ENCODE measurements at places on chromosomes 7 and 10.

GRCh38 chr7:132307465-132307864, 268.8 kb downstream of the PLXNA4 start:
- DNase-seq, result no peak

- no peak for DNase-seq
Observed at GRCh38 chr10:64080071-64080470, 558.9 kb downstream of the REEP3 start.

DNA sequence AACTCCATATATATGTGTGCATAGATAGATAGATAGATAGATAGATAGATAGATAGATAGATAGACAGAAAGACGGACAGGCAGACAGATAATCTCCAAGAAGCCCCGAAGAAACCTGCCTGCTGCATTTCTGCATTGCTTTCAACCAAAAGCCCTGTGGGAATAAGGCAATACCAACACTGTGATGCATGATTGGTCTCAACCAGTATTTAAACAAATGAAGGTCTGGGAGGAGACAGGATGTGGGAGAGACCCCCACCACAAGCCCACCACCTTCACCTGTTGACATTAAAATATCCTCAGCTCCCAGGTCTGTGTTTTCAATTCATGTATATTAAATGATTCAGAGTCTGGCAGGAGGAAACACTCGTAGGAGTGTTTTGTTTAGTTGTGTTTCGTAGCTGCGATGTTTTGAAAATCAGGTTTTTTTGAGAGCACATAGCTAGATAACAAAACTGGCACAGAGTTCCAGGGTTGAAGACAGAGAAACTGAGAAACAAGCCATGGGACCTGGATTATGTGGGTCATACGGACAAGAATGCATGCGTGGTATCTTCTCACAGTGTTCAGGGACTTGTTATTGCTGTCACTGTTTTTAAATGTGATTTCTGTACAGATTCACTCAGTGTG, 200.7 kb upstream of the AHR start:
- DNase-seq, result no peak

GRCh38 chr7:68152205-68152604, 1155.6 kb downstream of the TYW1 start:
- no peak for DNase-seq

DNA sequence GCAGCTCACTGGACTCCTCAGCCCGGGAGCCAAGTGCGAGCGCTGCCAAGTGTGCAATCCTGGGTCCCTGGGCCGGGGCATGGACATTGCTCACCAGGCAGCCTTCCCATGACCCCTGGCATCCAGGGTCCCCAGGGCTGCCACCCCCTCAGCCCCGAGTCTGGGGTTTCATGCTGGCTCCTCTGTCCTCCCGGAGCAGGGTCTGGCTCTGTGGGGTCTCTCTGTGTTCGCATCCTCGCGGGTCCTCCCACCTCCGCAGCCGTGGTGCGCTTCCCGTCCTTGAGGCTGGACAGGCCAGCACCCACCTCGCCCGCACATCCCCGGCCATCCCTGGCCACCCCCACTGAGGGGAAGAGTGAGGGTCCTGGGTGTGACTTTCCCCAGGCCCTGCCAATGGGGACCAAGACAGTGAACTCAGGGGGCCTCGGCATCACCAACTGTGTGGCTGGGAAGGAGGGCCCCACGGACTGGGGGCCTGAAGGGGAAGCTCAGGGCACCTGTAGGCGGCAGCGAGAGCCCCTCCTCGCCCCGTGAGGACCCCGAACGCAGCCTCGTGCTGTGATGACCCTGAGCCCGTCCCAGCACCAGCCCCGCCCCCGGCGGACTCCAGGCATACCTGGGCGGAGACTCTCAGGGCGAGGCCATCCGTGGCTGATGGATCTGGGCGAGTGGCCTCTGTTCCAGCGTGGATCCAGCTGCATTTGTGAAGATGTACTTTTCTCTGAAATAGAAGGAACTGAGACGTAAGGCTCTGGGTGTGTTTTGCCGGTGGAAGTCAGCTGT, 50.3 kb upstream of the CFAP46 start:
- no peak for DNase-seq

- DNase-seq, result peak; percentile 75
Observed at GRCh38 chr10:43781480-43782361, 133.0 kb upstream of the ZNF32 start.

GRCh38 chr10:21314111-21314626, 211.3 kb downstream of the SKIDA1 start:
- DNase-seq, result no peak
